ENCODE measurements at places on chromosomes 3 and 15.

GRCh38 chr3:78728406-78729145 lies 1039.2 kb downstream of the ROBO1 start:
- no peak for DNase-seq

GRCh38 chr3:129947538-129948240 lies 26.8 kb upstream of the TRH start:
- DNase-seq = no peak

- no peak for DNase-seq
Measured at GRCh38 chr3:190051641-190052040, 69.1 kb downstream of the P3H2 start.

GRCh38 chr15:56038707-56039106 lies 45.3 kb upstream of the NEDD4 start:
- no peak for DNase-seq

- DNase-seq = no peak
Measured at GRCh38 chr3:49602049-49602554, 47.8 kb downstream of the BSN start.

GRCh38 chr3:152786977-152787681 lies 47.8 kb upstream of the P2RY1 start:
- DNase-seq = no peak

DNA sequence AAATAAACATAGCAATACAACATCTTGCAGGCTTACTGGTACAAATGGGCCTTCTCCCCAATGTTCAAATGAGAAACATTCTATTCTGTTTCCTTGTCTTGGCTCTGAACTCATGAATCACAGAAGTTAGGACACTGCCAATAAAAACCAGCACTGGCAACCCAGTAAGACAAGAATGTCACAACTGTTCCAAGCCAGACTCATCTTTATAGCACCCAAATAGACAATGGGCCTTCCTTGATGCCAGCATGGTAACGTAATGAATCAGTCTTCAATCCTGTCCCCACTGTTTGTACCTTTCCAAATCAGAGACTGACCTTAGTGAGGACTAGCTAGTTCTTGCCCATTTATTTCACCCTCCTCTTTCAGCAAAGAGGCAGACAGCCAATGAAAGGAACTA lies 14.1 kb upstream of the RPS17 start:
- DNase-seq = no peak

DNA sequence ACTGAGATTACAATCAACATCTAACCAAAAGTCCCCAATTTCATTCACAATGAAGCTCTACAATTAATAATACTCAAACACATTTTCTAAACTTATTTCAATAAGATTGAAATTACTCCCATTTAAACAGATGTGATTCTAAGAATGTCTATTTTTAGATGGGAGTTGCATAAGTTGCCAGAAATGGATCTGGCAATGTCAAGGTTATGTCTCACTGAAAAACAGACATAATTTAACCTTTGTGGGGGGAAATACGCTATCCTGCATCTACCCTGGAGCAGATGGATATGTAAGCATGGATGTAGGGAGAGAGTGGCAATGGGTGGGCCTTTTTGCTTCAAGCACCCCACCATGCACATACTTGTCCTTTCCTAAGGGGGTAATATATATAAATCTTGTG lies 6.7 kb upstream of the EIF1B start:
- no peak for DNase-seq

DNA sequence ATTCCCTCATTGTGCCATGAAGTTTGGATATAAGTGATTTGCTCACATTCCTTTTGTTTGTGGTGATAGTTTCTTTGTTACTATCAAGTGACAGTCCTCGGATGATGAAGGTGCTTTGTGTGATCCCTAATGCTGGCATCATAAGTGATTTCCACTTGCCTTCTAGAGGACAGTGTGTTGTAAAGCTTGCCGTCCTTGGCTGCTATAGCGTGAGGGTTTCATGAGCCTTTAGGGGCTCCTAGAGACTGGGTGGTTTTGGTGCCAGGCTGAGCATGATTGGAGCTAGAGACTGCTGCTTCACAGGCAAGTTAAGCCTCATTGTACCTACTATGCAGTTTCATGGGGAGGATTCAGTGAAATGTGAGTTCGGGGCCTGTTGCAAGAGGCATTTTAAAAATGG lies 12.4 kb downstream of the SNRK start:
- no peak for DNase-seq

GRCh38 chr3:100396967-100397366 lies 3.9 kb downstream of the TOMM70 start:
- DNase-seq = no peak

- no peak for DNase-seq
Measured at GRCh38 chr3:12963231-12963896, 109.9 kb downstream of the IQSEC1 start.

DNA sequence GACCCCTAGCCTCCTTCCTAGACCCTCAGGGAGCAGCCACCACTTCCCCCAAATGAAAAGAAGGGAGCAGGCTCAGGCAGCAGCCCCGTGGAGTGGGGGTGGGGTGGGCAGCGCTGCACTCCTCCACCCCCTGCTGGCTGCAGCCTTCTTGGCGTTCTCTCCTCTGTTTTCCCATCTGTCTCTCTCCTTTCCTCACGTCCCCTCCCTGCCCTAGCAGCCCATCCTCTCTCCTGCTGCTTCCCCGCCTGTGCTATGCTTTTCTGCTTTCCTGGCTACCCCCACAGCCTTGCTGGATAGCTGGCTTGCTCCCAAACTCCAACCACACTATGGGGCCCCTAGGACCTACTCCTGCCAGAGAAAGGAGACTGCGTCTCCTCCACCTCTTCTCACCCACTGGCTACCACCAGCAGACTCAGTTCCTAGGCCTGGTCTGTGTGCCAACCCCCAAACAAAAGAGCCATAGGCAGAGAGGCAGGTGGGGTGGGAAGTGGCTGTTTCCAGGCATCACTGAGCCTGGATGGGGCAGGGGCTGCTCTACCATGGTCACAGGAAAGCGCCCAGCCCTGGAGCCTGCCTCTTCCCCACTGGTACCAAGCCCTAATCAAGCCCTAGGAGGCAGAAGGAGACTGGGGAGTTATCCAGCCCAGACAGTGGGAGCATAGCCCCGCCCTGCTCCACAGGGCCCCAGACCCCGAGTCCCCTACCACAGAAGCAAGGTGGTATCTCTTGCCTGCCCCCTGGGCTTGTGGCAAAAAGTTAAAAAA lies 3.4 kb upstream of the DISP2 start:
- DNase-seq = no peak

- no peak for DNase-seq
Measured at GRCh38 chr3:28008235-28008634, 233.2 kb upstream of the CMC1 start.

GRCh38 chr3:111668888-111669488 lies 73.8 kb upstream of the ZBED2 start:
- DNase-seq = no peak

GRCh38 chr3:53092942-53093341 lies 37.3 kb downstream of the RFT1 start:
- DNase-seq = no peak

DNA sequence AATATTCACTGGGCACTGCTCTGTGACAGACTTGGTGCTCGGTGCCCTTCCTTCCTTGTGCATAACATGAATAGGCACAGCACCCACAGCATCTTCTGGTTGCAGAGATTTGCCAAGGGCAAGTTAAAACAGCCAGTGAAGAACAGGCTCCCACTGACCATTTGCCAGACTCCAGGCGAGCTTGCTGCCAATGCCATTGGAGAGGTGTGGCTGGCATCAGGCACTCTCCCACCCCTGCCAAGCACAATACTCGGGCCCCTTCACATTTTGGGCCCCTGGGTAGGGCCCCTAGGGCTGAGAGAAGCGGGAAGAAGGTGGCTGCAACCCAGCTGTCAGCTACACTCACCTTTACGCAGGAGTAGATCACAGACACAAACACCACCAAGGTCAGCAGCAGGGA lies 112.1 kb downstream of the SEC22A start:
- DNase-seq = no peak

Data from activated CD8-positive, alpha-beta memory T cell treated with anti-CD3 and anti-CD28 coated beads for 4 hours (primary cell).